Astrocyte (in vitro differentiated cells and primary cell): ENCODE measurements at places on chromosomes 3 and 15. TPM values are rescaled to one million over a fixed set of nuclear protein-coding genes. Genes with fewer than 3 reads are reported as not detected.
A peak's percentile ranks its signal among the peaks of the same experiment; 100 is the strongest.

GRCh38 chr3:79477242-79477641 is 290.6 kb downstream of the ROBO1 start:
- H3K27me3 ChIP-seq = no peaks in the 10 kb centered on the region
- H3K4me1 ChIP-seq = no peaks in the 10 kb centered on the region
- no peak for DNase-seq
- H3K27ac ChIP-seq = no peak overlapping the region
- no peaks in the 10 kb centered on the region for H3K36me3 ChIP-seq
- H3K4me3 ChIP-seq = no peak overlapping the region

GRCh38 chr3:40523781-40524180 is 979 bp upstream of the ZNF621 start:
- no peak overlapping the region for H3K4me3 ChIP-seq
- no peaks in the 10 kb centered on the region for H3K27me3 ChIP-seq
- no peak for DNase-seq
- no peak overlapping the region for H3K27ac ChIP-seq

GRCh38 chr3:194112120-194113106 is 23.5 kb upstream of the HES1 start:
- H3K27ac ChIP-seq = no peak overlapping the region
- no peaks in the 10 kb centered on the region for H3K4me1 ChIP-seq
- peaks cover 39% of the 10 kb centered on the region for H3K27me3 ChIP-seq
- peak; percentile 43 for DNase-seq
- no peak overlapping the region for H3K4me3 ChIP-seq

DNA sequence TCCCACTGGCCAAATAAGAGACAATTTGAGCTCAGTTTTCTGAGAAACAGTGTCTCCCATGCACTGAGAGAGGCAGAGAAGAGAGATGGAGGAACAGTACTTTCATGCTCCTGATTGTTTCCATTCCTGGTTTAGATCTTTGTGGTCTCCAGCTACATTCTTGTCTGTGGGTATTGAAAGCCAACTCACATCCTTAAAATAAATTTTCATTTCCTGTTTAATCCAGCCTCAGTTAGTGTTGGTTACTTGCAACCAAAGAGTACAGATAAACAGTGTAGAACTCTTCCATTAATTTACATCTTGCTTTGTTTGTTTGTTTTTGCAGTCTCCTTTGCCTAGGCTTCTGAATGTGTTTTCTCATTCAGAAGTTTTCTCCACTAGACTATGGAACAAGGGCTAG is 123.7 kb upstream of the CLSTN2 start:
- DNase-seq = peak; percentile 54
- H3K4me1 ChIP-seq = peaks cover 5% of the 10 kb centered on the region
- no peaks in the 10 kb centered on the region for H3K36me3 ChIP-seq

DNA sequence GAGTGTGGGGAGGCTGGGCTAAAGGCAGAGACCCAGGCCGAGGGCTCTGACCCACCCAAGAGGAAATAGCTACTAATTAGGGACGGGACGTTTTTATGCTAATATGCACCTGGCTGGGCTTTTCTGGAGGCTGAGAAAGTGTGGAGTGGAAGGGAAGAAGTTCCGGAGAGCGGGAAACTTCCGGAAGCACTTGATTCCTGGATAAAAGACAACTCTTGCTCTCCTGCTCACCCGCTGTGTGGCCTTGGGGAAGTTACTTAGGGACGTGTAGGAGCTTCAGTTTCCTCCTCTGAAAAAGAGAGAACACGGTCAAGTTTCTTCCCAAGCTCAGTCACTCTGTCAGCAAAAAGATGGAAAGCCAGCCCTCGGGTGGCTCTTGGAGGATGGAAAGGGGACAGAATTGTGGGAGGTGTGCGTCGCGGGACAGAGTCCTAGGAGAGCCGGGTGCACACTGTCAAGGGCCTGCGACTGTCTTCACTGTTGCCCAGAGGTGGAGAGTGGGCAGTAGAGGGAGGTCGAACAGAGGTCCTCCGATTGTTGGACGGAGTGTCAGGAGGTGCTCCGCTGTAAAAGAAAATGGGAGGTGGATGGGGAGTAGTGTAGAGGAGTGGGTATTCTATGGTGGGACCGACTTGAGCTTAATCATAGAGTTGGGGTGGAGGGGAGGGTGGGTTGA is 43.2 kb downstream of the EPHB3 start:
- peaks cover 44% of the 10 kb centered on the region for H3K27me3 ChIP-seq
- no peak for DNase-seq
- H3K4me3 ChIP-seq = no peak overlapping the region
- H3K4me1 ChIP-seq = peaks cover 16% of the 10 kb centered on the region

- H3K4me1 ChIP-seq = no peaks in the 10 kb centered on the region
- H3K27me3 ChIP-seq = no peaks in the 10 kb centered on the region
- H3K27ac ChIP-seq = no peak overlapping the region
- no peaks in the 10 kb centered on the region for H3K36me3 ChIP-seq
These were observed 71.0 kb downstream of the TRIM42 start for GRCh38 chr3:140748903-140749302.

- H3K27ac ChIP-seq = no peak overlapping the region
- DNase-seq = peak; percentile 94
- peaks cover 11% of the 10 kb centered on the region for H3K4me1 ChIP-seq
- H3K27me3 ChIP-seq = no peaks in the 10 kb centered on the region
- H3K4me3 ChIP-seq = no peak overlapping the region
- H3K36me3 ChIP-seq = no peaks in the 10 kb centered on the region
These were observed 13.5 kb downstream of the CMTM7 start for GRCh38 chr3:32405155-32405554.

- no peaks in the 10 kb centered on the region for H3K27me3 ChIP-seq
- DNase-seq = peak; percentile 11
These were observed 210.2 kb downstream of the OSBPL10 start for GRCh38 chr3:31770822-31771326.

Gene CSPG5
- 1.2 and 2.2 TPM in 2 replicates for total RNA-seq

Gene TMCC1
- total RNA-seq = 36.4 and 37.9 TPM in 2 replicates
